Activated T-helper 1 cell treated with anti-CD3 and anti-CD28 coated beads, Interleukin-12 subunit alpha, Interleukin-12 subunit beta, Interleukin-2, Interleukin-4 antibody, amounts not matched to agents 30 ng/mL and 10 ng/mL and 1 ng/mL, durations not matched to agents 14 hours and 24 hours and 36 hours (primary cell): ENCODE measurements at places on chromosomes 6 and 20. TPM values are rescaled to one million over a fixed set of nuclear protein-coding genes. Genes with fewer than 3 reads are reported as not detected.

DNA sequence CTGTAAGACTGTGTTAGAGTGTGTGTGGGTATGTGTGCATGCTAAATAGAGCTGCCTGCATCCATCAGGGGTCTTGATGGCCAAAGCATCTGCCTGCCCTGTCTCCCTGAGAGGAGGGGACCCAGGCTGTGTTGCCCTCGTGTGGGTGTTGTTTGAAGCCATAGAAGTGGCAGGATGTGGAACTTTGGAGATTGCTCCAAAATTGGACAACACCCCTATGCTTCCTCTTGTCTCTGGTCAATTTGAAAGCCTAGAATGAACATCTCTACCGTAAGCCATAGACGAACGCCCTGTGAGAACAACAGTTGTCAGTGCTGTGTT, 82.6 kb downstream of the ASXL1 start:
- no peak for DNase-seq
- H3K4me1 ChIP-seq = peaks cover 28% of the 10 kb centered on the region
- H3K36me3 ChIP-seq = peaks cover 41% of the 10 kb centered on the region
- no peak overlapping the region for H3K4me3 ChIP-seq
- no peaks in the 10 kb centered on the region for H3K27me3 ChIP-seq
- H3K27ac ChIP-seq = no peak overlapping the region

GRCh38 chr6:101394936-101395335, 1.4 kb downstream of the GRIK2 start:
- H3K4me3 ChIP-seq = no peak overlapping the region
- no peaks in the 10 kb centered on the region for H3K4me1 ChIP-seq
- no peak for DNase-seq
- H3K27me3 ChIP-seq = peaks cover 39% of the 10 kb centered on the region
- H3K27ac ChIP-seq = no peak overlapping the region

DNA sequence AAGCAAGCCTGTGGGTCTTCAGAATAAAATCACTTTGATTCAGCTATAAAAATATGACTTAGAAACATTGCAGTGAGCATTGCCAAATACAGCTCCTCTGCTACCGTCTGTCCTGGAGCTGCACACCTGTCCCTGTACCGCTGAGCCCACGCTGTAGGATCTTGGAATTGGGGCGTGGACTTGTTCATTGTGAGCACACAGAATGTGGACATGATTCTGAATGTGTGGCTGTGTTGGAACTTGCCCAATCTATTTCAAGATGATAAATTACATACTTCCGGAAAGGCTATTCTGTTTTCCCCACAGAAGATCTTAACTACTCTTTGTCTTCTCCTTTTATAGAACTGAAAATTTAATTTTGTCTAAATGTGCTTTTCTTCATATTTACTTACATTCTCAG, 107.3 kb downstream of the UST start:
- H3K4me1 ChIP-seq = no peaks in the 10 kb centered on the region
- H3K36me3 ChIP-seq = no peaks in the 10 kb centered on the region
- H3K27me3 ChIP-seq = peaks cover 6% of the 10 kb centered on the region
- no peak overlapping the region for H3K27ac ChIP-seq
- no peak overlapping the region for H3K4me3 ChIP-seq

DNA sequence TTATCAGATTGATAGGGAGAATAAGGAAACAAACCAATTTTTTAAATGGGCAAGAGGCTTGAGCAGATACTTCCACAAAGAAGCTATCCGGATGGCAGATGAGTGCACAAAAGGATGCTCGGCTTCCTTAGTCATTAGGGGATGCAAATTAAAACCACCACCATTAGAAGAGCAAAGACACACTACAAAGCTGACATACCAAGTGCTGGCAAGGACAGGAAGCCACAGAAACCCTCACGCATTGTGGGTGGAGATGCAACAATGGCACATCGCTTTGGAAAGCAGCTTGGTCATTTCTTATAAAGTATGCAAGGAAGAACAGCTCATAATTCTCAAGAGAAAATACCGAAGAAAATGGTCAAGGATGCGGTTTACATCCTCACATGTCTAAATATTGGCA, 19.8 kb downstream of the BFSP1 start:
- H3K36me3 ChIP-seq = no peaks in the 10 kb centered on the region
- H3K4me3 ChIP-seq = no peak overlapping the region
- peaks cover 8% of the 10 kb centered on the region for H3K27me3 ChIP-seq
- H3K4me1 ChIP-seq = peaks cover 45% of the 10 kb centered on the region
- H3K27ac ChIP-seq = no peak overlapping the region

DNA sequence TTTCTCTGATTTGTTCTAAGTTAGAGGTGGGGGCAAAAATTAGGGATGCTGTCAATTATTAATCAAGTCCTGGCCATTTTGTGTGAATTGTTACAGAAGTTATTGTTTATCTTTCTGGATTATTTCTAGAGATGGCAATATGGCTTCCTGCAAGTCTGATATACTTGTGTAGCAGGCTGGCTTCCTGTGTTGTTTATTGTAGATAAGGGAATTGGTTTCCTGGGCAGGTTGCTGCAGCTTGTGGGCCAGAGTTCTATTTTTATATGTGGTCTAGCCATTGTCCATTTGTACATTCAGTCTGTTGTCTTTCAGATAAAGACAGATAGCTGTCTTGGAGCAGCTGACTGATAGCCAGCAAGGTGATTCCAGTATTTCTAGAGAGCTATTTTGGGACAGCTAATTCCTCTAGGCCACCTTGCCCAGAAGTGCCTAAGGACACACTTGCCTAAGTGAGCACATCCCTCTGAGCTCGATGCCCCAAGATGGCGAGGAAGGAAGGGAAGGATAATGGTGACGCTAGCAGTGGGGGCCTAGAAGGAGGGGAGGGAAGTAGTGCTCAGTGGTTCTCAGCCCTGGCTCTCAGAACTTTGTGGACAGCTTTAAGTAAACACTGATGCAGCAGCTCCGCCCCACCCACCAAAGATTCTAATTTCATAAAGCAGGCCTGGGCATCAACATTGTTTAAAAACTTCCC, 25.5 kb downstream of the DDO start:
- no peak overlapping the region for H3K27ac ChIP-seq
- no peak for DNase-seq
- no peaks in the 10 kb centered on the region for H3K36me3 ChIP-seq
- H3K4me1 ChIP-seq = peaks cover 10% of the 10 kb centered on the region
- H3K4me3 ChIP-seq = no peak overlapping the region
- no peaks in the 10 kb centered on the region for H3K27me3 ChIP-seq

DNA sequence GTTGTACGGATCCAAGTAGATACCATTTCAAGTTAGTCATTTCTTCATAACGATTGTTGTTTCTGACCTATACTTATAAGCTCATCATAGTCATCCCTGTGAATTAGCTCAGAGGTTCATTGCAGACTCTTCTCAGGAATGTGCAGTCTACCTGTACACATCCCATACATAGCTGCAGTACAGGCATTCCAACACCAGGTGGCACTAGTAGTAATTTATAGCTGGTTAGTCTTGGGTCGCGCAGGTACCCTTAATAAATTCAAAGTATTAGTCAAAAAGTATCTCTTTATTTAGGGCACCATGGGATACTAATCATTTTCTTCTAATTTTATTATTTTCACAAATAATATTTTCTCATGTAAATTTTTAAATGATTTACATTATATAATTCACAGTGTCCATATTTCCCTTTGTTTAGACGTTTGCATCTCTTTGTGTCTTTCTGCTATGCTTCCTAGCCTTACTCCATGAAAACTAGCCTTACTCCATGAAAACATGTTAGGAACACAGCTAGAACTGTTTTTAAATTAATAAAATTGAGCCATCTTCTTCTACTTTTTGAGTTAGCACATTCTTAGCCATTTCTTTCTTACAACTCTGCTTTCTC, 128.6 kb upstream of the FAM83B start:
- no peaks in the 10 kb centered on the region for H3K27me3 ChIP-seq
- no peak overlapping the region for H3K4me3 ChIP-seq
- no peaks in the 10 kb centered on the region for H3K36me3 ChIP-seq
- DNase-seq = no peak

DNA sequence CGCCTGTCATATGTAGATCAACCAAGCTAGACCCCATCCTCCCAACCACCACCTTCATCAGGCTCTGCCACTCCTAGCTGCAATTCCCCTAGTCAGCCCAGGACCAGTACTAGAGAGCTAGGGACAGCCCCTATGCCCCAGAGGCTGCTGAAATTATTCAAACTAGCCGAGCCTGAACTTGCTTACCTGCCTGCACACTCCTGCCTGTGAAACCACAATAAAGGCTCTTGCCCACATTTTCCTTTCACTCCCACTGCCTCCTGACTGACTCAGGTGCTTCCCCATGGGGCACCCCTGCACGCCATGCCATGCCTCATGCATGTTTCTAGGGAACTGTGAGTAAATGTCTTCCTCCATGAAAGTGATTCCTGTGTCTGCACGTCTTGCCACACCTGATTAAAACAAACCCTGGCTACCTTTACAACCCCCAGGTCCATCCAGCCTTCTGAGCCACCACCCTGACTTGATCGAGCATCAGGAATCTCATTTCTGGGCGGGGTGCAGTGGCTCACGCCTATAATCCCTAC, 66.5 kb upstream of the IER3 start:
- DNase-seq = peak; percentile 53
- H3K36me3 ChIP-seq = peaks cover 36% of the 10 kb centered on the region
- H3K4me1 ChIP-seq = peaks cover 62% of the 10 kb centered on the region
- peak overlapping the region; percentile 34 for H3K4me3 ChIP-seq
- H3K27ac ChIP-seq = peak overlapping the region; percentile 99

DNA sequence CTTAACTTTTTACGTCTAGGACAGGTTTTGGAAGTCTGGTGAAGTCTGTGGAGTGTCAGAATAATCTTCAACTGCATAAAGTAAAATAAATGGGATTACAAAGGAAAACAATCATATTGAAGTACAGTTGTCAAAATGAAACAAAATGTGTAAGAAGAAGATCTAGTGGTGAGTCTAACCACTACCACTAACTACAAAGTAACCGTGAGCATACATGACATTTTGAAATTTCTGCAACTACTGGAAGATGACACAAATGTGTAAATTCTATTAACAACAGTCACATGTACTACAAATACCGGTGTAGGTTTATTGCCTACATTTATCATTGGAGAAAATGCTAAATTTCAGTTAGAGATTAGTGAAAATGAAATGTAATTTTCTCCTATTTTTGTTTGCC, 29.7 kb downstream of the VPS52 start:
- peaks cover 1% of the 10 kb centered on the region for H3K36me3 ChIP-seq
- H3K4me3 ChIP-seq = no peak overlapping the region
- DNase-seq = no peak
- peaks cover 10% of the 10 kb centered on the region for H3K4me1 ChIP-seq

DNA sequence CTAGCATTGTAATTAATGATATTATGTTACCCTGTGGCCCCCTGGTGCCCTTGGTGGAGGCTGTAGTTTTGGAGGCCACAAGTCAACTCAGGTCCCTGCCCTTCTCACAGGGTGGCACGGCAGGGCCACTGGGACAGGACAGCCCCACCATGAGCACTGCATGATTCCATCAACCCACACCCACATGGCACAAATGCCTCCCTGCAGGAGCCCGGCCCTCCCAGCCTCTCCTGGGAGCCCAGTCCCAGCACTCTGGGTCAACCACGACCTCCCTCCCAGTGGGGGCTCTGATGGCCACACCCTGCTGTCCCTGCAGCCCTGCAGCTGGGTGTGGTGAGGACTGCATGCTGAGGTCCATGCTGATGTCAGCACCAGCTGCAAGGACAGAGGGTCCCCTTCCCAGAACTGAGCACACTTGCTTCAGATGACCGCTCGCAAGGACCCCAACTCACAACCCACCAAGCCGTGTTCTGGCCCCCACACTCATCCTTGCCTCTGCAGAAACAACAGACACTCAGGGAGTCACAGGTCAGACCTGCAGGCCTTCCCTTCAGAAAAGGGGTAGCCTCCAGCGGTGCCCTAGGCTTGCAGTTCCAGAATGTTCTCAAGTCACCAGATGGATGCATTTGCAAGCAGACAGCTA, 15.7 kb upstream of the CST7 start:
- H3K27ac ChIP-seq = peak overlapping the region; percentile 94
- H3K4me3 ChIP-seq = no peak overlapping the region
- H3K27me3 ChIP-seq = peaks cover 2% of the 10 kb centered on the region
- H3K4me1 ChIP-seq = peaks cover 46% of the 10 kb centered on the region
- no peak for DNase-seq

The EFHC1 gene
- total RNA-seq = 0.70 and 1.3 TPM in 2 replicates

The HNF4A gene
- total RNA-seq = not detected in 2 replicates

The WFDC10B gene
- total RNA-seq = not detected in 2 replicates

The SAMD5 gene
- total RNA-seq = 0.05 TPM in 1 of 2 replicates, not detected in the other
